NCI-H446 (cell line): ENCODE measurements at places on chromosomes 7 and 10.

DNA sequence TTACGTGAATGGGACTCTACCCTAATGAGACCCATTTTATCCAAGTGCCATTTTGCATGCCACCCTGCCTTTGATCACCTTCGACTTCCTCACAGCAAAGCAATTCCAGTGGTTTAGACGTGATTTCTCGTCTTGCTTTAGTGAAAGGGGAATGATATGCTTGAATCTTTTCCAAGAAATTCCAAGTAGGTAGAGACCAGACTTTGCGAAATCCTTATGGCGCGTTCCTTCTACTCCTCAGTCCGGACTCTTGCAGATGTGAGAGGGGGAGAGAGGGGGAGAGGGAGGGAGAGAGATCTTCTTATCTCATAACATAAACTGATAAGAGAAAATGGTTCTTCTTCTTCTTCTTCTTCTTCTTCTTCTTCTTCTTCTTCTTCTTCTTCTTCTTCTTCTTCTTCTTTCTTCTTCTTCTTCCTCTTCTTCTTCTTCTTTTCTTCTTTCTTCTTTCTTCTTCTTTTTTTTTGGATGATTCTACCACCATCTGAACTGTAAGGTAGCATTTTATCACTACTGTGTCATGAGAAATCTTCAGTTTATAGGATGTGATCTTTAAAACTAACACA lies 883 bp downstream of the SPAG6 start:
- DNase-seq, result no peak

DNA sequence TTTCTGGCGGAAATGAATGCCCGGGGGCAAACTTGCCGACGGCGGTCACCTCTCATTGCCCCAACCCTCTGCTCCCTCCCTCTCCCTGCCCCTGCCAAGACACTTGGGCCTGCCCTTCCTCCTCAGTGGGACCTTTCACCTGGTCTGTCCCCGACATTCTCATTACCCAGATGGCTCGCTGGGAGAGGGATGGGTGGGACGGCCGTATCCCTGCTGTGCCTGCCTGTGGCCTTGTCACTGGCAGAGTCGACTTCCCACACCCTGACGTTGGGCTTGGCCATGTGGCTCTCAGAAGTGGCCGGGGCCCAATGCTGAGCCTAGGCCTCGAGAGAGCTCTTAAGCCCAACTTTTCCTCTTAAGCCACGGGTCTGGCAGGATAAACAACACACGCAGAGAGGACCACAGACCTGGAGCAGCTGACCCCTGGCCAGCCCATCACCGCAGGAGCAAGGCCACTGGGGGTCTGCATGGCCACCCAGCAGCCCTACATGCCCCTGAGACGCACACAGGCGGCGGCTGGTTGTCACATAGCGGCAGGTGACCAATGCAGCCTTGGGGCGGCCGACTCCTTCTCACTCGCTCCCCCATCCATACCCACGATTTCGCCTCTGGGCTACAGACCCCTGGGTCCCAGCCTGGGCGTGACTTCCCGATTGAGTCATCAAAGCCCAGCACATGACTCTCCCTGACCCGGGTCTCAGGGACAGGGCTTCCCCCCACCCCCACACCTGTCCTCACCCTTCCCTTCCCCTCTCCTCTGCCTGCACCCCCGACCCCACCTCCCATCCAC lies 40.1 kb downstream of the SLC29A4 start:
- DNase-seq, result no peak

- DNase-seq, result no peak
Observed at GRCh38 chr7:148699024-148699781, 500 bp downstream of the CUL1 start.

DNA sequence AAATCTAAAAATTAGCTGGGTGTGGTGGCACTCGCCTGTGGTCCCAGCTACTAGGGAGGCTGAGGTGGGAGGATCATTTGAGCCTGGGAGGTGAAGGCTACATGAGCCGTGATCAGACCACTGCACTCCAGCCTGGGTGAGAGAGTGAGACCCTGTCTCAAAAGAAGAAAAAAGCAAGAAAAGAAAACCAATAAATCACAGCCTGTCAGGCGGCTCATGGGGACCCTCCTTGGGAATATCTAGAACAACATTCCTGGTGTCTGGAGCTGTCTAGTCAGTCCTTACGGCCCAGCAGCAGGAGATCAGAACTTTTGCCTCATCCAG lies 130.6 kb upstream of the TNRC18 start:
- DNase-seq, result no peak

GRCh38 chr10:43921881-43922280 lies 273.2 kb upstream of the ZNF32 start:
- no peak for DNase-seq

- no peak for DNase-seq
Observed at GRCh38 chr7:75654855-75655254, 83.9 kb downstream of the HIP1 start.
